ENCODE measurements at places on chromosomes 12 and 14.

DNA sequence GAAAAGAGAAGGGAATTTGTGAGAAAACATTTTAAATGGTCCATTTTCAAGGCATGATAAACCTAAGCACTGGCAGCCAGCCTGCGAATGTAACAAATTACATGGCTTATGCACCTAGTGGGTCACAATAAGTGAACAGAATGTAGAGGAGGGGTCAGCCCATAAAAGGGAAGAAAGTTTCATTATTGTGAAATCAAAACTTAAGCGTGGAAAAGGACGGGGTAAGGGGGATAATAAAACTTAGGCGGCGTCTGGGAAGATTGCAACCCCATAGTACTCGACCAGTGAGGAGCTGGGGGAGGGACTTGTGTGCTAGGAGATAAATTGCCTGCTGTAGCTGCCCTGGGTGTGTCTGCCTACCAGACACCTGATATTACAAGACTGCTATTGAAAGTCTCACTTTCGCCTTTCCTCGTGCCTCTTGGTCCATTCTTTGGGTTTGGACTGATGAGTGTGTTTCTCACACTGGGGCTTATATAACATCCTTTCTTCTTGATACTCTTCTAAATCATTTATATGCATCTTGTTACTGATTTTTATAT, 40.6 kb downstream of the ZDHHC17 start:
- no peak for DNase-seq

DNA sequence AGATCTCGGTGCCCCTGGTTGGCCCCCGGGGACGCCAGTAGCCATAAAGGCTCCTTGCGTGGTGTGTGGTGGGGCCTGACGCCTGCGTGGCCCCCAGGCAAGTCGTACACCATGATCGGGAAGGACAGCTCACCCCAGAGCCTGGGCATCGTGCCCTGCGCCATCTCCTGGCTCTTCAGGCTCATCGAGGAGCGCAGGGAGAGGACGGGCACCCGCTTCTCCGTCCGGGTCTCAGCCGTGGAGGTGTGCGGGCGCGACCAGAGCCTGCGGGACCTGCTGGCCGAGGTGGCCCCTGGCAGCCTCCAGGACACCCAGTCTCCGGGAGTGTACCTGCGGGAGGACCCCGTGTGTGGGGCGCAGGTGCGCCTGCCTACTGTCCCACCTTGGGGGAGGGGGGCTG, 34.5 kb downstream of the KIF26A start:
- DNase-seq, result no peak

DNA sequence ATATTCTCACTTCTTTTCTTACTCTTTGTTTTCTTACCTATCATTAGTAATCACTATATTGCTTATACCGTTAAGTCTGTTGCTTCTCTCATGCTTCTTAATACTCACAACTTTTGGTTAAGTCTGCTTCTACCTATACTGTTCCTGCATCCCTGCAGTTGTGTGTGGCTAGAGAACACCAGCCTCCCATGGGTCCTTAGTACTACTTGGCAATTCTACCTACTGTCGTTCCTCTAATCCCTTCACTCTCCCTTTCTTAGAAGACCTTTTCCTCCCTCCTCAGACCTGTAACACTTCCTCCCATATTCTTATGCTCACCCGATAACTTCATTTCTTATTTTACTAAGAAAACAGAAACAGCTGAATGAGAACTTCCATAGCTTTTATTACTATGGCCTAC, 29.3 kb downstream of the CNOT2 start:
- DNase-seq, result no peak

DNA sequence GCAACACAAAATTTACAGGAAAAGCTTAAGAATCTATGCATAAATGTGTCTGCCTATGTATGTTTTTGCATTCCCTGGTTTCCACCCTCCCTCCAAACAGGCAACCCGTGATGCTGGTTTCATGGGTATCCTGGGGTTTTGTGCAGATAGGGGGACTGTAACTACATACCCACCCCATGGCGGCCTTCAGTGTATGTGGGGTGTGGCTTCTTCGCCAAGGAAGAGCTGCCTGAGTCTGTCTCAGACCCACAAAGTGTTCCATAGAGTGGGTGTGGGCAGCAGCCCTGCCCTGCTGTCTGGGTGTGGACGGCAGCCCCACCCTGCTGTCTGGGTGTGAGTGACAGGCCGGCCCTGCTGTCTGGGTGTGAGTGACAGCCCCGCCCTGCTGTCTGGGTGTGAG, 174.8 kb downstream of the ADGRD1 start:
- no peak for DNase-seq

- peak; percentile 7 for DNase-seq
Observed at GRCh38 chr12:29733060-29733459, 50.7 kb downstream of the TMTC1 start.

- DNase-seq, result no peak
Observed at GRCh38 chr12:45626965-45627364, 102.5 kb upstream of the ARID2 start.

DNA sequence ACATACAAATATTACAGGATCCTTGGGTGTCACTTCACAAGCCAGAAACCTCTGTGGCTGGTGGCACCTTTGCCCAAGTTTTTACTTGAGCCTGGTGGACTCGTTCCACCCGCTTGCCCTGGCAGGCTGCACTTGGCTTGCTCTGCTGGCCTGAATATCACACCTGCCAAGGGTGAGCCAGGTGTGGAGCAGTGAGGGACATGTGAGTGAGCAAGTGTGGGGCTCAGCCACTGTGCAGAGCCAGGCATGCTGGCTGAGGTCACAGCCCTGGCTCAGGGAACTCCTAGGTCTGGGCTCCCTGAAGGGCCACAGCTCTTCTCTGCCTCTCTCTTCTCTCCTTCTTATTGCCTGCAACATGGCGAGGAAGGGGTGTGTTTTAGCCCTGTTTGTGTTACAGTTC, 82.0 kb downstream of the SLC16A7 start:
- no peak for DNase-seq

- DNase-seq, result no peak
Observed at GRCh38 chr14:38629412-38629811, 373.5 kb upstream of the CLEC14A start.

DNA sequence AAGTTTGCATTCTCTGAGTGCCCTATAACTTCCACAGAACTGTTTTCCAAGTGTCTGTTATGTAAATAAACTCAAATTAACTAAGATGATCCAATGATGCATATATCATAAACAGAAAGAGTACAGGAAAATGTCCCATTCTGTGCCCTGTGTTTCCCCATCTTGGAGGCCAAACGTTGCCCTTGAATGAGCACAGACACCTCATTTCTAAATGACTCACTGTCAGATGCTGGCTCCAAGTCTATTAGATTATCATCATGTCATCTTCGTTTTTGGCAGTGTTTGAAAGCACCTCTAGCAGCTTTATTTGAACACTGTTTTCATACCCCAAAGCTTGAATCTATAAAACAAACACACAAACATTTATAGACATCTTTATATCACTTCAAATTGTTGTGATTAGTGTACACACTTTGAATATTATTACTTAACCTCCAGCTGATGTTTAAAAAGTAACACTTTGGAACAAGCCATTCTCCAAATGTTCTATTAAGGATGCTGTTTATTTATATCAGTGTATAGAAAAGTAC, 424.2 kb downstream of the NOVA1 start:
- DNase-seq, result no peak

GRCh38 chr12:19419086-19419485, 20.2 kb upstream of the AEBP2 start:
- no peak for DNase-seq

DNA sequence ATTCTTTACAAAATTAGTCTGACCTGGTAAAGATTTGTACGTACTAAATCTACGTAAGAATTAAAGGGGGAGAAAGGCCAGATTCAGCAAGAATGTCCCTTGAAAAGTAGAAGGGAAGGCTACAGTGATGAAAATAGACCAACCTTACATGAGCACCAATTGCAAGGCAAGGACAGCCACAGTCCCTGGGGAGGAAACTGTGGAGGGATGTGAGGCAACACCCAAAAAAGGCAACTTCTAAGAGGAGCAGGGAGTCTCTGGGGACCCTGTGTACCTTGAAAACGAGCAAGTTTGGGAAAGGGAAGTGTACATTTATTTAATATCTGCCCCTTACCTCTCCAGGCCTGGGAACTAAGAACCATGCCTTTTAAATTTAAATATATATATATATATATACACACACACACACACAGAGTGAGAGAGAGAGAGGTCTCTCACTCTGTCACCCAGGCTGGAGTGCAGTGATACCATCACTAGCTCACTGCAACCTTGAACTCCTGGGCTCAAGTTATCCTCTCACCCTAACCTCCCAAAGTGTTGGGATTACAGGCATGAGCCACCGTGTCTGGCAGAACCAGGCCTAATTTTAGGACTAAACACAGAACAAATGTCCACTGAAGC, 56.4 kb downstream of the TMCC3 start:
- no peak for DNase-seq

DNA sequence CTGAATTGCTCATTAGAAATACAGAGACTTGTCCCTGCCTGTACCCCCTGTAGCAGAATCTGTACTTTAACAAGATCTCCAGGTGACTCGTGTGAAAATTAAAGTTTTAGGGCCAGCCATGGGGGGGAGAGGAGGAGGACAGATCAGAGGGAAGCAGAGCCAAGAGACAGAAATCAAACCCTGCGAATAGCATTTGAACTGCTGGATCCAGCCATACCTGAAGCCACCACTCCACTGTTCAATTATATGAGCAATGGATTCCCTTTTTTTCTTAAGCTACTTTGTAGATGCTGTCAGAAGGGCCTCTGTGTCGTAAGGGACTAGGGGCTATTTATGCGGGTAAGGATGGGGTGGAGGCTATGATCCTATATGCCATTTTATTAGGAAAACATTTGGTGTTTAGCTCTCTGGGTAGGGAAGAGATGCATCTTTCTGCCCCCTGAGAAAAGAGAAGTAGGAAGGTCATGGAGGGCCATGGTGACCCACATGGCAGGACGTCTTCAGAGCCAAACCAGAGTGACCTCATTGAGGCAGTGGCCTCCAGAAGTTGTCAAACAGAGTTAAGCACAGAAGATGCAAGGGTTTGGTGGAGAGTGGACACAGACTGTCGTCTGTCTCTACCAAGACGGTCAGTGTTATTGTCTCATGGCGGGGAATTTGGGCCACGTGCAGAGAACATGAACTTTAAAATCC, 203.9 kb downstream of the PHETA1 start:
- DNase-seq, result no peak

DNA sequence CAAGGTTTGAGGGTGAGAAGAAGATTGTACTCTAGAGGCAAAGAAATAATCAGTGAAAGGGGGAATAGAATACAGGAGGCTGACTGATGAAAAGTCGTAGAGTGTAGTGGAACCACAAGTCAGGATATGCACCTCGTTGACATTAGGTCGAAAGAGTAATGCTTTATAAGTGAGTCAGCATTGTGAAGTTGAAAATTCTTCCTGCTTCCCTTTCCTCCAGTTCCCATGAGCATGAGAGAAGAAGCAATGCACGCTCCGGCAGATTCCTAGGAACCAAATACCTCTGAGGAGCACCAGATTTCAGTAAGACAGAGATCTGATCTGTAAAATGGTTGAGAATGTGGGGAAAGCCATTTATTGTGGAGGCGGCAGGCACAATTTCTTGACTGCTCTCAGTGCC, 16.5 kb downstream of the CCER1 start:
- DNase-seq, result no peak

- no peak for DNase-seq
Observed at GRCh38 chr12:22266101-22266500, 68.4 kb downstream of the ST8SIA1 start.

DNA sequence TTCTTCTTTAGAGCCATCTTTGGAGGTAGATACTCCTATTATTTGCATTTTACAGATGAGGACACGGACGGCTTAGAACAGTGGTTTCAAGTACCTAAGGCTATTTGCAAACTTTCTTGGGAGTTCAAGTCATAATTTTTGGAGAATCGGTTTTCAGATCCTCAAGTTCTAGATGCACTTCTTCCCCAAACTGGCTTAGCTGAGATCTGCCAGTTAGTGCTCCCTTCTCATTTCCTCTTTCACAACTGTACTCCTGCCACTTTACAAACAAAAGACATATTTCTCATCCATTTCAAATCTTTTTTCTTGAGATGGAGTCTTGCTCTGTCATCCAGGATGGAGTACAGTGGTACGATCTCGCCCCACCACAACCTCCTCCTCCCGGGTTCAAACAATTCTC, 77.3 kb downstream of the HELB start:
- DNase-seq, result peak; percentile 14

- DNase-seq, result no peak
Observed at GRCh38 chr12:79406993-79407392, 283.8 kb downstream of the PAWR start.

DNA sequence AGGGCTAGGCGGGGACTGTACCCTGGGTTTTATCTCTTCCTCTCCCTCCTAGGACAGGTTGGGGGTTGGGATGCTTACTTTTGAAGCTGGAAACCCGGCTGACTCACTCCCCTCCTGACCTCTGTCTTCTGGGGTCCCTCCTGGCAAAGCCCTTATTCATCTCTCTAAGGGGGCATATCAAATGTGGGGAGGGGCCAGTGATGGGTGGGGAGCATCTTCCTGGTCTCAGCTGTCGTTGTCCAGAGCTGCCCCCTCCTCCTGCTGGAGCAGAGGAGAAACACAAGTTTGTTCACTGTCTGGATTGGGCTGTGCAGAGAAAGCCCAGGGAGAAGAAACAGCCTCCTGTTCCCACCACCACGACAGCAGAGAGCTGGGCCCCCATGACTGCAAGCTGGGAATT, 85.8 kb downstream of the TNFAIP2 start:
- no peak for DNase-seq

DNA sequence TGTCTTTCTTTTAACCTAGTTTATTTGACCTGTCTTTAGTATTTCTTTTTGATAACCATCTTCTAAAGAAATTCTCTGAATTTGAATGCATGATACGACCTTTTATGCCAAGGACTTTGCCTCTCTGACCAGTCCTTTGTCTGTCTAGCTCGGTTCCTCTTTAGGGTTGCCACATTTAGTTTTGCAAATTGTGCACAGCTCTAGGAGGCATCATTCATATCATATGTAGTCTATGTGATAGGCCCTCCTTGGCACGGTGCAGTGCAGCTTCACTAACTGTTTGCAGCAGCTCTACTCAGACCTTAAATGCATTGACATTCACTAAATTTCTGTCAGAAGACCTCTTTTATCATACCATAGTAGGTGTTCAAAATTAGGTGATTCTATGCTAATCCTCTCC, 75.6 kb downstream of the USP15 start:
- peak; percentile 41 for DNase-seq

DNA sequence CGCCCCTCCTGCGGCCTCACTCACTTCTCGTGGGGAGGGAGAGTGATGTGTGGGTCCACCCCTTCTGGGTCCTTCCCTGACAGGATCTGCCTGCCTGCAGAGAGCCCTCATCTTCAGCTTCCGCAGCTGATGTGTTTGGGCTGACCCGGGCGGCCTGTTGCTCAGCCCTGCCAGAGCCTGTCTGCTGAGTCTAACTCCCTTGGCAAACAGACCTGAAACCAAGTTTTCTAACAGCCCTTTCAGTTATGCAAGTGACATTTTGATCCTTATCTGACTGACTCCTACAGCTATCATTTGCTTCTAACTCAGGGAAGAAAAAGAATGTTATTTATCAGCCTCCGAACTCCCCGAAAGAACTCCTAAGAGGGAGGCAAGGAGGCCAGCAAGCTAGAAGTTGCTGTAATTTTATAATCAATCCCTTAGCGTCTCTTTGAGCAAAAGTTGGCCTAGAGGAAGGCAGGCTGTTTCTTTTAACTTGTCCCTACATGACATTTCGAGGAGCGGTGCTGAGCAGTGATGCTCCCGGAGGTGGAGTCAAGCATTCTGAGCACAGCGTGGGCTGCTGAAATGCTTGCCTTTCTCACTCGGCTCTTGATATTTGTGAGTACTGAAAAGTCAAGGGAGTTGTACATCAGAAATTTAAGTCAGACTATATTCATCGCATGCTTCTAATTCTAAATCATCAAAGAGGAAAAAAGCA, 31.5 kb upstream of the CACNA2D4 start:
- no peak for DNase-seq

- no peak for DNase-seq
Observed at GRCh38 chr14:105410642-105411016, 9.0 kb upstream of the MTA1 start.

- no peak for DNase-seq
Observed at GRCh38 chr12:132343294-132344004, 14.1 kb upstream of the GALNT9 start.
